Stimulated activated memory B cell treated with anti-CD40 and anti-IgM and Interleukin-4, amounts not matched to agents 10 μg/mL and 1 μg/mL and 100 μg/mL, for 72 hours (primary cell): ENCODE measurements at places on chromosomes 3 and 15.

GRCh38 chr3:158769952-158770740 is 31.7 kb upstream of the MFSD1 start:
- ATAC-seq, result no peak

GRCh38 chr15:97461226-97461625 is 499.3 kb upstream of the ARRDC4 start:
- ATAC-seq, result no peak

DNA sequence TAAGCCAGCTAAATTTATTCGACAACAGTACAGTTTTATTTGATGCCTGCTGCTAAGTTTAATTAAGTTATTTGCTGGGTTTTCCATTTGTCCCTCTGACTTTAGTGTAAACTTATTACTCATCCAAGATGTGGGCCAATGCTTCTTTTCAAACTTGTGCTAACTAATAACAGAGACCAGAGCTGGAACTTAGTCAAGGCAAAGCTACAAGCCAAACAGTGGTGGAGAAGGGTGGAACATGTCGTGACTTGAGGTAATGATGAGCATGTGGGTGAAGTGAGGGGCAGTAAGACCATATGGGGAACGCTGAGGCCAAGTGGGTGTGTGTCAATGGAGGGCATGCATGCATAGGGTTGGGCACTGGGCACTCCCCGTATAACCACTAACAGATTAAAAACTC is 63.9 kb downstream of the NMD3 start:
- no peak for ATAC-seq

DNA sequence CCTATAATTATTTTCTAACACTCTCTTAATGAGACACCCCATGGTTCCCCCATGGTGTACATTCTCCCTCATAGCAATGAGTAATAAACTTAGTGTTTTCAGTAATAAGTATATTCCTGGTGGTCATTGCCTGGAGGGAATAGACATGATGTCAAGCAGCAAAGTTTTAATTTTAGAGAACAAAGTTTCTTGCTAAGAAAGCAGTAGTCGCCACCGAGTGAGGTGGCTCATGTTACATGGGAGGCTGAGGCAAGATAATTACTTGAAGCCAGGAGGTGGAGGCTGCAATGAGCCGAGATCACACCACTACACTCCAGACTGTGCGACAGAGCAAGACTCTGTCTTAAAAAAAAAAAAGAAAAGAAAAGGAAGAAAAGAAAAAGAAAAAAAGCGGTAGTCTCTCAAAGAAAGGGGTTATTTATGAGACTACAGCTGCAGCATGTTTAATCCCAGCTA is 2.4 kb upstream of the ELP6 start:
- no peak for ATAC-seq

DNA sequence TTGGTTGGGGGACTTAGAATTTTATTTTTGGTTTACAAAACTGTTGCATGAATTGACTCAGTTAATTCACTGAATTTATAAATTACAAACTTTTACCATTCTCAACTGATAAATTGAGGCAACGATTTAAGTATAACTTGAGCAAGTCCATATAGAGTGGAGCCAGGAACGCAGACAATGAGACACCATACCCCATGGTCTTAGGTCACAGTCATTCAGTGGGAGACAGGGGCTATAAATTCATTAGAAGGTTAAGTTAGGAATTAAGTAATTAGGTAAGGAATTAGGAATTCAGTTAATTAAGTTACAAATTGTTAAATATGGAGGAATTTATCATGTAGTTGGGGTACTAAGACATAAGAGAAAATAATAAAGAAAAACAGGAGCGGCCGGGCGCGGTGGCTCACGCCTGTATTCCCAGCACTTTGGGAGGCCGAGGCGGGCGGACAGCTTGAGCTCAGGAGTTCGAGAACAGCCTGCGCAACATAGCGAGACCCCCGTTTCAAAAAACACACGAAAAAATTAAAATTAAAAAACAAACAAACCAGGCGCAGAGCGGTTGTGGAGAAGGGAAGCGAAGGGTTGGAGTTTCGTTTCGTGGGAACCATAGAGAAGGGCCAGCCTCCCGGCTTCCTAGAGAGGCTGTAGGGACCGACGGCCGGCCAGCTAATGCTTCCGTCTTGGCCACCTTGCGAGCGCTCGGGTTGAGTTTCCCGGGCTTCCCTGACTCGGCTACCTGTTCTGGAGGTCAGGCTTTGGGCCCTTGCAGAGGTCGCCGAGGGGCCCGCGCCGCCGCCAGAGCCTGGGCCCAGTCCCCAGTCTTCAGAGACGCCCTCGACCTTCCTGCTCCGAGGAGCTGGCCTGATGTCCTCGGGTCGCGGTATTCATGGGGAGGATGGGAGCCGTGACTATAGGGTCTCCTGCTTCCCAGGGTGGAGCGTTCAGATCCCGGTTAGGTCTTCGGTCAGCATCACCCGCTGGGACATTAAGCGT is at the start of gene ZNF619:
TSS of gene ZNF619 (plus strand) at position 645 of the 993 bp plus-strand sequence. CDS start 858 bp downstream, outside the sequence.
- ATAC-seq, result peak; percentile 93

DNA sequence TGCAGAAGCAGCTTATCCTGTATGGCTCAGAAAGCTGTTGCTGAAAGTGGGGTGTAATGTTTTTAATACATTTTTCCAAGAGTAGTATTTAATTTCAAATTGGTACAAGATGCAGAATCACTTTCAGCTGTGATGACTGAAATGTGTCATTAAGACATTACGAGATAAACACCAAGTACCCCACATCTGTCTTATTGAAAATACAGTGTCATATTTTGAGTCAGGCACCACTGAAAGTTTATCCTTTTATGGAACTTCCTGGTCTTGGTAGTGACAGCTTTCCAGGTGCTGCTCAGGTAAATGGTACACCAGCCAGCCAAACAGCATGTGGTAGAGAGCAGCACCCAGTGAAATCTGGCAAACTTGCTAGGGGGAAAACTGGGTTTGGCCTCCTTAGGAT is 16.9 kb downstream of the ASTE1 start:
- ATAC-seq, result no peak

- ATAC-seq, result no peak
Observed at GRCh38 chr3:146342989-146343388, 92.1 kb upstream of the PLSCR4 start.

GRCh38 chr15:85673326-85673725 is 121.4 kb downstream of the KLHL25 start:
- ATAC-seq, result no peak

DNA sequence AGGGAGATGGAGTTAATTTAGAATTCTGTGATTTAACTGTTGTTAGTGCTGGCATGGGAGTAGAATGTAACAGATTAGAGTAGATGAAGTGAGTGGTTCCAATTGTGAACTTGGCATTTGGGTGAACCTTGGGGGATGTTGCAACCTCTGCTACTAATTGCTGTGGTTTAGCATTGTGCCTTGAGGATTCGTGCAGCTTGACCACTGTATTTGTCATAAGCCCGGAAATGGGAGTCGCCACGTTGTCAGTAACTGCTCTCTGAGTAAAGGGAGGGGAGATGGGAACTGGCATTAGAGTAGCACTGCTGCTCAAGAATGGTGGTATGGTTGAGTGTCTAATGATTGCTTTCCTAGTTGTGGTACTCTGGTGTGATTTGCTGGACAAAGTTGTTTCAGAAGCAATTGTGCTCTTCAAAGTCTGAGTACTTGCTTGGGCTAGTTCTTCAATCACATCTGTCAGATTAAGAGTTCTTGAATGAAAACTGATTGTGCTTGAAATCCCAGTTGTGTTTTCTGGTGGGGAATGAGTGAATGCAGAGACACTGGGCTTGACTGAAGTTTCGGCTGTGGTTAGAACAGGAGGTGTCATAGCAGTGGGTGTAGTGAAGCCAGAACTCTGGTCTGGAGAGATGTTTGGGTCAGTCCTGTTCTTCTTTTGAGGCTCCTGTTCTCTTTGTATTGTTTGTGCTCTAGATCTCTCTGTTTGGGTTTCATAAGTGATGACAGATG is 15.4 kb downstream of the IGSF10 start:
- ATAC-seq, result no peak
